ENCODE measurements at places on chromosomes 4 and X. TPM values are rescaled to one million over a fixed set of nuclear protein-coding genes. Genes with fewer than 3 reads are reported as not detected.

- no peak for DNase-seq
Measured at GRCh38 chrX:79366556-79366872, 620 bp downstream of the ITM2A start.

Gene TIMP1
- total RNA-seq = 179 TPM

Gene SHROOM4
- total RNA-seq = 39.6 TPM

DNA sequence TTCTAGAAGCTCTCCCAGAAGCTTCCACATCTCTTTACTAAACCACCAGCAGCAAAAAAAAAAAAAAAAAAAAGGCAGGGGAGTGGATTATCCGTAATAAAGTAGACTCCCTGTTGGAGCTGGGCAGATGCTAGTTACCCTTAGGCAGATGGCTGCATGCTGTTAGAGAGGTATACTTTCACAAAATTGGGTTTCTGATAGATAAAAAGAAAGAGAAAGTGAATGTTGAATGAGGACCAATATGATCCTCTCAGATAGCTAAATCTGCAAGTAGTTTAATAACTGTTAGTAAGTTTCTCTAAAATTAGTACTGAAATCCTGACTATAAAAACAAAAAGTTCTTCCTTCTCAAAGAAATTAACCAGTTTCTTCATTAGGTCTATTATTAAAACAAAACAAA is 195.4 kb downstream of the ANAPC10 start:
- DNase-seq = no peak

- no peak for DNase-seq
Measured at GRCh38 chrX:31832263-31832662, 760.4 kb upstream of the FTHL17 start.

- no peak for DNase-seq
Measured at GRCh38 chrX:10821293-10821692, 200.9 kb upstream of the MID1 start.

Gene CNKSR2
- not detected for total RNA-seq

DNA sequence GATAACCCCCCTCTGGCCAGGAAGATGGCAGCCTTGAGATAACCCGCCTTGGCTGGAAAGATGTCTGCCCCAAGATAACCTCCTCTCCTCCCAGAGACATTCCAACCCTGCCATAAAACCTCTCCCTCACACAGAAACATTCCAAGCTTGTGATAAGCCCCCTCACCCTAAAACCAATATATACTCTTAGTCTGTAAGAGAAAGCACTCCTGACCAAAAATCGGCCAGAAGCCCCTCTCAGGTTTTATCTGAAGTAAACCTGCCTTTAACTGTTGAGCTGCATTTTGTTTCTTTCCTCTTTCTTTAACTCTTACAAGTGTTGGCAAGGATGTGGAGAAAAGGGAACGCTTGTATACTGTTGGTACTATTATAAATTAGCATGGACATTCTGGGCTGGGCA is 8.5 kb downstream of the ERCC6L start:
- no peak for DNase-seq

Gene C4orf51
- not detected for total RNA-seq

Gene NPY5R
- total RNA-seq = not detected

All from glomerular endothelial cell (primary cell).